ENCODE measurements at places on chromosomes 11 and 22. TPM values are rescaled to one million over a fixed set of nuclear protein-coding genes. Genes with fewer than 3 reads are reported as not detected.

GRCh38 chr11:60915248-60915914, 1.4 kb downstream of the TMEM109 start:
- DNase-seq = peak; percentile 34

GRCh38 chr11:68825571-68825970, 16.1 kb downstream of the CPT1A start:
- DNase-seq = peak; percentile 22

DNA sequence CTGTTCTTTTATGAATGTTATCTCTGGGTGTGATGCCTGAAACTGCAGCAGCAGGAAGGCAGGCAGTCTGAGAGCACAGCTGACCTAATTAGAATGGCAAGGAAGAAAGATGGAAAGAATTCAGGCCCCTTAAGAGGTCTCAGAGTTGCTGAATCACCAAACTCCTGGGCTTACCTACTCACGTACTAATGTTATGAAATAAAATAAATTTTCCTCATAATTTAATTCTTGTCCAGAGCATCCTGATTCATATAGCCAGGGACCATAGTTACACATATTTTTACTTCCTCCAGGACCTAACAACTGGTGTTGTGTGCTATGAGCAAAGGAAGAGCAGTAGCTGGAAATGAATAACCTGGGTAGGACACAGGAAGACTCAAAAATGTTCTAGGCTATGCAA, 41.9 kb downstream of the SNX19 start:
- DNase-seq = no peak

GRCh38 chr22:37221424-37222333, 9.4 kb upstream of the SSTR3 start:
- no peak for DNase-seq

DNA sequence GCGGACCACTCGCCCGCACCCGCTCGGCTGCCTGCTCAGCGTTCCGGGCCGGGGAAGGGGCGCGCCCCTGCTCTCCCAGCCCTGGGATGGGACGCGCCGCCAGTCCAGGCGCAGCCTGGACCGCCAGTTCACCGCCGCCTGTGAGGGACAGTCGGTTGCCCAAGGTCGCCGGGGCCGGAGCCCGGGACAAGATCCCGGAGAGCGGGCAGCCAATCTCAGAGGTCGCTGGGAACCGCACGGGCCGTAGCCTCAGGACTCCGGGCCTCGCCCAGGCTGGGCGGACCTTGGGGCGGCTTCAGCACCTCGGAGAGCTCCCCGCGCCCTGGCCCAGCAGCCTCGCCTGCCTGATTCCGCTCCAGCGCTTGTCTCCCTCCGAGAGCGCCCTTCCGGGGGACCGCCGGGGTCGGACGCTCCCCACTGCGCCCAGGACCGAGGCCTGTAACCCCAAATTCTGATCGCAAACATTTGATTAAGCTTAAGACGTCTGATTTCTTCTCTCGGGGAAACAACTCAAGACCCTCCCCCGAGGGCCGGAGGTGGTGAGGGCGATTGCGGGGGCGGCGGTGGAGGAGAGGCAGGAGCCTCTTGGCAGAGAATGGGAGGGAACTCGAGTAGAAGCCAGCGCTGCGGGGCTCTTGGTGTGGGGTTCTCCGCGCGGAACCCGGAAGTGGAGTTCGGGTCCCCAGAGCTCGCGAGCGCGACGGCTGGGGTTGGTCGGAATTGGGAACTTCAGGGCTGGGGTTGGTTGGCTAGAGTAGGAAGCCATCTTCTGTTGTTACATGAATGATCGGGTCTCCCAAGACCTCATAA, 1.1 kb upstream of the CHRM4 start:
- peak; percentile 71 for DNase-seq

DNA sequence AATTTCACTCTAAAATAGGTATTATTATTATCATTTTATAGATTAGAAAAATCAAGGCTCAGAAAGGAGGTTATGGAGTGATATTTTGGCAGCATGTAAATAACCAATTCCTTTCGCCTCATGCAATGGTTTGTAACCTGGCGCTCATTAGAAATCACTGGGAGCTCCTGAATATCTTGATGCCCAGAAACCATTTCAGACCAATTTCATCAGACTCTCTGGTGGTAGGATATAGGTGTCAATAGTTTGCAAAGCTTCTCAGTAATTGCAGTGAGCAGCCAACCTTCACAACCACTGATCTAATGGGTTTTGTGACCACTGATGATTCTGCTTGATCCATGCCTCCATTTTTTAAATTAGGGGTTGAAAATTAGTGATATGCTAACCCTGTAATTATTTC, 57.8 kb upstream of the ZC3H12C start:
- no peak for DNase-seq

DNA sequence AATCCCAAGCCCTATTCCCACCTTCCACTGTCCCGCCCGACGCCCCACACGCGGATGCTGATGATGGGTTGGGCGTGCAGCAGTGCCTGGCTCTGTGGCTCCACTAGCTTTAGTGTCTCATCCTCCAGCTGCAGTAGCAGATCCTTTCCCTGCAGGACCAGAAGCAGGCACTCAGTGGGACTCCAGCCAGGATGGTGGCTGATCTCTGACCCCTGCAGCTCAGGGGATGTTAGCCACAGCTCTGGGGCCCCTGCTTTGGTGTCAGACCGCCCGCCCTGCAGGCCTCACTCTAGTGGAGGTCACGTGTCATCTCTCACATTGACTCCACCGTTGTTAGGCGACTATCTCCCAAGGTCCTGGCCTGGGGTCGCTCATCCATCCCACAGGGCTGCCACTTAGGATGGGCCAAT, 11.8 kb downstream of the SMPD1 start:
- no peak for DNase-seq

DNA sequence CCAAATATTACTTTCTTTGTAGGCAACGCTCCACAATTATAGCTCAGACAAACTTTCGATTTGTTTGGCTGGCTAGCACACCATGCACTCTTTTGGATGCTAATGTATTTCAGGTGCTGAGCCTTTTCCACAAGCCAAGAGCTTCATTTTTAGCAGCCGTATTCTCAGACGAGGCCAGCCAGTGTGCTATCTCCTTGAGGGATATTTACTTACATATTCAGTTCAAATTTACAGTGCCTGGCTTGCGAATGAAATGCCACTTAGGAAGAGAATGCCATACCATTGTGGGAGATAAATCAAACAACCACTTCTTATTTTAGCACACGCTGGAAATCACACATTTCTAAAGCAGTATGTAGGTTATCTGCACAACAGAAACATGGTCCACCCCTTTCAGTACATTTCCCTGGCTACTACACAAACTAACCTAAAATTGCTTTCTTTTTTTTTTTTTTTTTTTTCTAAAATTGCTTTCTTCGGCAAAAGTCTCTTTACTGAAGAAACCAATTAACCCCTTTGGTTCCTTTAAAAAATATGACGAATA, 236.9 kb downstream of the CADM1 start:
- no peak for DNase-seq

DNA sequence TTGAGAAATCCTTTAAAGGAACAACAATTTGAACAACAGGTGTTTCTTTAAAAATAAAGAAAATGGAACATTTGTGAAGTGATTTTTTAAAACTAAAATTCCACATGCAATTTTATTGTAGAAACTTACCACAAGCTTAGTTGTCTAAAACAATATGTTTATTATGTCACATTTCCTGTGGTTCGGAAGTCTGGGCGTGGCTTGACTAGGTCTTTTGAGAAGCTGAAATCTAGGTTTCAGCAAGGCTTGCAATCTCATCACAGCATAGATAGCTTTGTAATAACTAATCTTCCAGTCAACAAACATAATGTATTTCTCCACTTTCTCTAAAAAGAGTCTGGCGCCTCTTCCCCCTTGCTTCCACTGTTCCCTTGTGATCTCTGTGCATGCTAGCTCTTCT, 27.0 kb downstream of the MS4A6A start:
- DNase-seq = no peak

DNA sequence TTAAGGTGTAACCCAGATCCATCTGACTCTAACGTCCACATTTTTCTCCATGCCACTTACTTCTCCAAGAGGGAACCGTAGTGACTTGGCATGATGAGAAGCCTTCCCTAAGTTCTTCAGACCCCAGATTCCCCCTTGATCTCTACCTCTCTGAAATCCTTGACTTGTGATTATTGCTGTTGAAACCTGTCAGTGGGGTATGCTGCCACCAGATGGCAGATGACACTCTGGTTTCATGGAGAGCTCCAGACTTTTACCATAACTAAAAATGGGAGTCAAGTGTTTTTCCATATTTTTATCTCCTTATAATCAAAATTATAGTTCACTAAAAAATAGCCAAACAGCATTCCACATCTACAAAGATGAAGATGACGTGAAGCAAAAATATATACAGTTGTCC, 504.2 kb downstream of the SOX6 start:
- DNase-seq = no peak

- no peak for DNase-seq
Measured at GRCh38 chr11:14073849-14074476, 111.4 kb downstream of the SPON1 start.

- no peak for DNase-seq
Measured at GRCh38 chr11:68934321-68934645, 30.6 kb downstream of the IGHMBP2 start.

DNA sequence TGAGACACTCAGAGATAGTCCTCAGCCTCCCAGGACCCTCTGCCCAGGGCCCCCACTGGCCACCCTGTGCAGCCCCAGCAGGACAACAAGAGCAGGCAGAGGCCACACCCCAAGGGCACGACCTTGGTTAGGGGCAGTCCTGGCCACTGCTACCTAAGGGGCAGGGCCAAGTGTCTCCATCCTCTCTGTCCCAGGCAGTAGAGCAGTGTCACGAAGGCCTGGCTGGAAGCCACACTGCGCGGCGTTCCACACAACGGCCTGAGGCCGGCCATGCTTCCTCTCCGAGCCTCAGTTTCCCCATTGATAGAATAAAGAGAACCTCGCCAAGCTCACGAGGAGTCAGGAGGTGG, 1074.3 kb downstream of the BRD1 start:
- no peak for DNase-seq

- no peak for DNase-seq
Measured at GRCh38 chr11:117976445-117976844, 9.7 kb upstream of the IL10RA start.

DNA sequence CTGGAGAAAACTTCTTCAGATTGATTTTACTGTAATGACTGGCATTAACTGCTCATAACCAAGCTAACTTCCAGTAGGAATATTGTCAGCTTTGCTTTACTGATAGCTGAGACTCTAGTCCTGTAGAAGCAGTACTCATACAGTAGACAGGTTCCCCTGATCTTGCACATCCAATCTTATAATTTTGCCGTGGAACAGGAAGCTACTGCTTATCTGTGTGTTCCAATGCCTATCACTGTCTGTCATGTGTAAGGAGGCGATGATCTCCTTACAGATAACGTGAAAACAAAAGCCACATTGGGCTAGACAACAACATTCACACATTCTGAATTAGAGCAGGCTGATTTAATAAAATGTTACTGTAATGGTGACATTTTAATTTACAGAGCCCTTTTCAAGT, 13.2 kb downstream of the HSD17B12 start:
- no peak for DNase-seq

- DNase-seq = no peak
Measured at GRCh38 chr11:34886609-34887008, 29.6 kb downstream of the APIP start.

The RAC2 gene
- 478 TPM for total RNA-seq

The FOLR3 gene
- total RNA-seq = not detected

The POTEH gene
- not detected for total RNA-seq

The ST14 gene
- 0.81 TPM for total RNA-seq

The C22orf23 gene
- not detected for total RNA-seq

The FAM111A gene
- total RNA-seq = 60.5 TPM

The SERPING1 gene
- total RNA-seq = not detected

The PATE4 gene
- total RNA-seq = not detected

The JAML gene
- total RNA-seq = 84.0 TPM

The FOLH1 gene
- not detected for total RNA-seq

The TENM4 gene
- total RNA-seq = 0.31 TPM

The INS gene
- not detected for total RNA-seq

The ADAMTS8 gene
- not detected for total RNA-seq
